ENCODE measurements at places on chromosomes 13 and 19.

GRCh38 chr19:6694147-6694815 lies 24.3 kb upstream of the TNFSF14 start:
- DNase-seq = no peak

- no peak for DNase-seq
Measured at GRCh38 chr19:31838163-31838815, 489.1 kb upstream of the TSHZ3 start.

DNA sequence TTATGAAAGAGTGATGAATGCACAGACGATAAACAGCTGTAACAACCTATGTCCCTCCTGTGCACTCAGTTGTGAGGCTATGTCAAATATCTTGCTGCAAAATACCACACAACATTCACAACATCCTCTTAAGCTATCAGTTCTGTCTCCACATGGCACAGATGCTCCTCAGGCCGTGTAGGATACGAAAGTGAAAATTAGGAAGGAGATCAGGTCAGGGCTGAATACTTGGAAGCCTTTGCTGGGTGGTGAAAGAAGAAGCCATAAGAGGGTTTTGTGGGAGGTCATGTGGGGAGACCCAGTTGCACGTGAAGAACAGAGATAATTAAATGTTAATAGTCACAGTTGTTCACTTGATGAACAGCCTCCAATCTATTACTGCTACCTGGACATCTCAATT lies 58.9 kb downstream of the RXFP2 start:
- DNase-seq = no peak

- no peak for DNase-seq
Measured at GRCh38 chr19:39265321-39265916, 2.8 kb upstream of the IFNL2 start.

DNA sequence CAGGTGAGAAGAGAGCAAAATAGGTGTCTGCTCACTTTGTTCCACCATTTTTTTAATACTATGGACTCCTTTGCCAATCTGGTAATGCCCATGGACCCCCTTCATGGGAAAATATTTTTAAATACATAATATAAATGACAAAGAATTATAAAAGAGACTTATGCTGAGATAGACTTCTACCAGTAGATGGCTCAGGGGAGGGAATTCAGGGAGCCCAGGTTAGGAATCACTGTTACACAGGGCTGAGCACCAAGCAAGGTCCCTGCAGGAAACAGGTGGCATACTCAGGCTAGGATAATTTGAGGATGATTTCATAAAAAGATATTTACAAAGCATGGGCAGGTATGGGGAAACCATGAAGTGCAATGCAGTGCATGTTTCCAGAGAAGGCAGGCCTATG lies 525.9 kb downstream of the FGF9 start:
- DNase-seq = no peak

- DNase-seq = no peak
Measured at GRCh38 chr19:14381689-14382474, 638 bp downstream of the ADGRE5 start.

- DNase-seq = peak; percentile 7
Measured at GRCh38 chr19:49890349-49891311, 6.1 kb downstream of the IL4I1 start.

DNA sequence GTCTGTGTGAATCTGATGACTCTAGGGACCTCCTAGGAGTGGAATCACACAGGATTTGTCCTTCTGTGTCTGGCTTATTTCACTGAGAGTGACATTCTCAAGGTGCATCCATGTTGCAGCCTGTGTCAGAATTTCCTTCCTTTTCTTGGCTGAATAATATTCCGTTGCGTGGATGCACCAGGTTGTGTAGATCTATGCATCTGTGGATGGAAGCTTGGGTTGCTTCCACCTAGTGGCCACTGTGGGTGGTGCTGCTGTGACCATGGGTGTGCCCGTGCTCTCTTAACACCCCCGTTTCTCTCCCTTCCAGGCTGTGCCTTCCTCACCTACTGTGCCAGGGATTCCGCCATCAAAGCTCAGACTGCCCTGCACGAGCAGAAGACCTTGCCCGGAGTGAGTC lies 26.2 kb downstream of the CELF5 start:
- DNase-seq = no peak

Data from fibroblast of upper back skin (primary cell).